Activated T-helper 1 cell treated with anti-CD3 and anti-CD28 coated beads, Interleukin-12 subunit alpha, Interleukin-12 subunit beta, Interleukin-2, Interleukin-4 antibody, amounts not matched to agents 30 ng/mL and 10 ng/mL and 1 ng/mL, durations not matched to agents 14 hours and 24 hours and 36 hours (primary cell): ENCODE measurements at places on chromosomes 5 and 9. TPM values are rescaled to one million over a fixed set of nuclear protein-coding genes. Genes with fewer than 3 reads are reported as not detected.

The ANKRD20A1 gene
- 0.59 and 1.9 TPM in 2 replicates for total RNA-seq

The KIAA0825 gene
- 0.36 and 0.47 TPM in 2 replicates for total RNA-seq

The PRLR gene
- total RNA-seq, result not detected in 2 replicates

DNA sequence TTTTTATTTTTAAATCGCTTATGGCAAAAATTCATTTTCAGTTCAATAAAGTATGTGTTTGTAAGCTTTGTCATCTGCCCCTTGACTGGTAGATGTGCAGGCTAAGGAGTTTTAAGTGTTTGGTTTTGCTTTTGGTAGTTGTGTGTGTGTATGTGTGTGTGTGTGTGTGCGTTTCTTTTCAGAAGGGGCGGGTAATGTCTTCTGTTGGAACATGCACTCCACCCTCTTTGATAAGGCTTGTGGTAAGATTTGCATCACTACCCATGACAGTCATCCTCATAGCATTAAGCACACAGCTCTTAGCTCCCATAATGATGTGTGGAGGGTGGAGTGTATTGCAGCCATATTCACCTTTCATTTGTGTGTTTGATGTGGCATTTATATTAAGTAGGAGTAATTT is 92.1 kb upstream of the FSD1L start:
- DNase-seq, result no peak

DNA sequence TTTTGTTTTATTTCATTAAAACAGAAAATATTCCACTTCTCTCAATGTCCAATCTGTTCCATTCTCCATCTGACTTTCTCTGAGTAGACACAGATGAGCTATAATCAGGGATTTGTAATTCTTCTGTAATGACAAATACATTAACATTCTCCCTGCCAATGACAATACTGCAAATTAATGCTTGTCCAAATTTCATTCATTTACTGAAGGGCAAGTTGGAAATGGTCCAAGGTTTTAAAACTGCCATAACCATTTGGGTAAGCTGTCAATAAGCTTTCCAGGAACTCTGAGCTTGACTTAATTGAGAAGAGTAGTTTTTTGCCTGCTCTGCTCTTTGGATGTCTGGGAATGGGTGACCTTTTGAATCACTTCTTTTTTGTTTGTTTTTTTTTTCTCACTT is 253.5 kb downstream of the DMRTA1 start:
- DNase-seq, result no peak

- DNase-seq, result peak; percentile 8
Measured at GRCh38 chr5:150155258-150156026, at the start of gene PDGFRB. Gene PDGFRB, minus strand, starts transcription at chr5:150155845. Its CDS starts 18,798 bp downstream, at chr5:150137047.

DNA sequence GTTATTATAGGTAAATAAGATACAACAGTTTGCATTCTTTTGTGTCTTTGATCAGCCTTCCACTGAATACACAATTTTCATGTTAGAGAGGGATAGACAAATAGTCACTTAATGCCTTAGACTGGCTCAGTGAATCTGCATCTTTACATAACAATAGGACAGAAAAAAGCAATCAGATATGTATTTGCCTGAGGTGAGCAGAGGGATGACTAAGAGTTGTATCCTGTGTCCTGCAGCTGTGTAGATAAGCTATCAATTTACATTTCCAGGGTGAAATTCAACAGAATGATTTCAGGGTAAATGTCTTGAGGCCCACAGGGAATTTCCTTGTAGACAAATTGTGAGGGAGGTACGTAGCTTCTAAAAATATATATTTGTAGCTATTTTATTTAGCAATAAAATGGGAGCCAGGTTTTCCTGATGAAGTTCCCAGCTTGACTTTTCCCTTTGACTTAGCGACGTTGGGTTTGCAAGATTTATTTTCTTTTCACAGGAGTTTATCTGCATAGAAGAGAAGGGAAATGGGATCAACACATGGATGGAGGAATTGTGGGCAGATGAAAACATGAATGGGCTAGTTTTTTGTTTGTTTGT is 586.1 kb upstream of the CDH6 start:
- DNase-seq, result no peak
